ENCODE measurements at places on chromosomes 6 and 20.

DNA sequence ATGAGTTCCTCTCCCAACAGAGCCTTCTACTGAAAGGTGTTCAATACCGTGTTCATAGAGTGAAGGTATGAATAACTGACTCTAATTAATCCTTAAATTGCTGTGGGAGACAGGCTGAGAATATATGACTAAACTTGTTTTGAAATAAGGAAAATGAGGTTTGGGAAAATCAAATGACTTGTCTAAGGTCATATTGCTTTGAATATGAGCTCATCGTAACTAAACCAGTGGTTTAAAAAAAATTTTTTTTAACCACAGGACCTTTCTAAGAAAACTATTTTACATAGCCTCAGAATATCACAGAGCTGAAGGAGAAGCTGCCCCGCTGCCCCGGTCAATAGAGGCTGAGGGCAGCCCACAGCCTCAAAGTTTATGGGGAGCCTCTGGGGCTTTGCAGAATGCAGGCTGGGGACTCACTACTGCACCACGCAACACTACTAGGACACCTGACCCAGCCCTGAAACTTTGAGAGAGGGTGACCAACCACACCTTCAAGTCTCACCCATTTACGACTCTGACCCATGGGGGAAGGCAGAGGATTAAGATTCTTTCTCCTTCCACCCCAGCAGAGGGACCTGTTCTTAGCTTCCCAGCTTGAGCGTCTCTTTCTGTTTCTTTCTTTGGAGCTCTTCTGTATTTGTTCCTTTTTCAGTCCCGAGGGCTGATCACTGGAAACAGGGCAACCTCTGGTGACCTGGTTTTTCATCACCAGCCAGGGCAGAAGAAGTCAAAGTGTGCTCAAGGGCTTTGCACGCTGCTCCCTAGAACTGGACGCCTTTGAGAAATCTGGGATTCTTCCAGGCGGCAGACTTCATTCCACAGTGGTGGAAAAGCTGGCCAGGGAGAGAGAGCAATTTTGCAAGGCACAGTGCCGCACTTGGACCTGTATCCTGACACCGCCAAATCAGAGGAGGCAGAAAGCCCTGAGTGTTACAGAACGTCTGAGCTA, 220.2 kb downstream of the ATXN1 start:
- no peak for DNase-seq

GRCh38 chr20:17646961-17647301, 35.1 kb downstream of the RRBP1 start:
- no peak for DNase-seq

DNA sequence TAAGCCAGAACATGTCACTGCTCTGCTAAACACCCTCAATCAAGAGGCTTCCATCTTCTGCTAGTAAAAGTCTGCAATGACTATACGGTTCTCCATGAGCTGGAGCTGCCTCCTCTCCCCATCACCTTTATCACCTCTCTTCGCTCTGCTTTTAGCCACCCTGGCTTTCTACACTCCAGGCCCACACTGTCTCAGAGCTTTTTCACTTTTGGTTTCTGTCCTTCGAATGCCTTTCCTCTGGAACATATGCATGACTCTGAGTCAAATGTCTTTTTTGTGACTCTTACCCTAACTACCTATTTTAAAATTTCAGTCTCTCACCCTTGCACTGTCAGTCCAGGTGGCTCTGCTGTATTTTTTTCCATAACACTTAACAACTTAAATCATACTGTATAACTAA, 525.4 kb upstream of the RNF217 start:
- DNase-seq: no peak

DNA sequence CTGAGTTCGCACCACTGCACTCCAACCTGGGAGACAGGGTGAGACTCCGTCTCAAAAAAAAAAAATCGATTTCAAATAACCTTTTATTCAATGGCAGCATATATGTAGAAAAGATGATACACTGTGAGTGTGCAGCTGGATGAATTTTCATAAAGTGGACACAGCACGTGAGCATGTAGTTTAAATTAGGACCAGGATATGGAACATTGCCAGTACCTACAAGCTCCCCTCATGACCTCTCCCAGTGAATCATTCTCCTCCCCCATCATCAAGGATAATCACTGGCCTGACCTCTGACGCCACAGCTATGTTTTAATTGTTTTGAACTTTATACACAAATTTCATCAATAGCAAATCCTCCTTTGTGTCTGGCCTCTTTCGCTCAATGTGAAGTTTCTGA, 53.8 kb upstream of the HDAC2 start:
- no peak for DNase-seq

DNA sequence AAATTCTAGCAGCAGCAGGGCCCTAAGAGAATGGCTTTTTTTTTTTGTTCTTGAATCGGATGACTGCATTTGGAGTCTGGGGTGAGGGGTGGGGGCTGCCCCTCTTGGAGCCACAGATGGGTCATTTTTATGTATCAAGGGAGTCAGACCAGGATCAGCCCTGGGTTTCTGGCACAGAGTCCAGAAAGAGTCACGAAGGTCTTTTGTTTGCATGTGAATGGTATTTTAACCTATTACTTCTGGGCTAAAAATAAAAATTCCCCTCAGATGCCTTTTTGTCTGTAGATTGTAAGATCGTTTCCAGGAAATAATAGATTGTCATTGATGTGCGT, 72.5 kb downstream of the PHACTR3 start:
- DNase-seq: no peak

GRCh38 chr6:50714487-50715379, 1.4 kb downstream of the TFAP2D start:
- no peak for DNase-seq

GRCh38 chr20:8260837-8261251, 128.8 kb downstream of the PLCB1 start:
- DNase-seq: no peak

DNA sequence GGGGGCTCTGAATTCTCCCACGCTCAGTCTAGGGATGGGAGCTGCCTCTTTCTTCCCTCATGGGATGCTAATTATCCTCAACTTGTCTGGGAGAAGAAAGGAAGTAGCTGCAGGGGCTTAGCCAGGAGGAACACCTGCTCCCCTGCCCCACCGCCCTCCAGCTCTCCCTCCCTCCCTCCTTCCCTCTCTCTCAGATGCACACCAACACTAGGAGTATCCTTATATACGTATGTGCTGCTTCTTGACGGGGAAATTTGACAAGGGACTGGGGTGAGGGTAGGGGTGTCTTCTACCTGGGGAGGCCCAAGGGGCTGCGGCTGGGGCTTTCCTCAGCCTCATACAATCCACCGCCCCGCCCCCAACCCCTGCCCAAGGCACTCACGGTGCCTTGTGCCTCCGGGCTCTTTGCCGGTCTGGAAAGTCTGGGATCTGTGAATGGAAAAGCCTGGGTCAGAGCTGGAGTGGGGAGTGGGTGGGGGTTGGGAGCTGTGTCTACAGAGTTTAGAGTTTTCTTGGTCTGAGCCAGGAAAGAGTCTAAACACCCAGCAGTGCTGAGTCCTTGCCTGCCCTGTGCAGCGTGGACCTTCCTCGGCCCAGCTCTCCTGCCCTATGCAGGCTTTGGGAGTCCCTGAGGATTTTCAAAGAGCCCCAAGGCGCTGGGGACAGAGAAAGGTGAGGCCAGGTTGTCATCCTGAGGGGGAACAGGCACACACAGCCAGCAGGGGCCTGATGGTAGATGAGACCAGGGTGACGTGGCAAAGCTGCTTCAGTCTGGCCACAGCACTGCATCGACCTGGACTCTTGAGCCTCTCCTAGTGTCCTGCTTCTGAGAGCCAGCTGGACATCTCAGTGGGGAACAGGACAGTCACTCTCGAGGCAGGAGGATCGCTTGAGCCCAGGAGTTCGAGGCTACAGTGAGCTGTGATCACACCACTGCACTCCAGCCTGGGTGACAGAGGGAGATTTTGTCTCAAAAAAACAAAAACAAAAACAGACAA, 29.3 kb upstream of the EMILIN3 start:
- DNase-seq: no peak

- DNase-seq: peak; percentile 8
These were observed 10.6 kb downstream of the TAAR1 start for GRCh38 chr6:132648356-132648755.

GRCh38 chr6:87656857-87657256, 45.2 kb downstream of the AKIRIN2 start:
- no peak for DNase-seq

DNA sequence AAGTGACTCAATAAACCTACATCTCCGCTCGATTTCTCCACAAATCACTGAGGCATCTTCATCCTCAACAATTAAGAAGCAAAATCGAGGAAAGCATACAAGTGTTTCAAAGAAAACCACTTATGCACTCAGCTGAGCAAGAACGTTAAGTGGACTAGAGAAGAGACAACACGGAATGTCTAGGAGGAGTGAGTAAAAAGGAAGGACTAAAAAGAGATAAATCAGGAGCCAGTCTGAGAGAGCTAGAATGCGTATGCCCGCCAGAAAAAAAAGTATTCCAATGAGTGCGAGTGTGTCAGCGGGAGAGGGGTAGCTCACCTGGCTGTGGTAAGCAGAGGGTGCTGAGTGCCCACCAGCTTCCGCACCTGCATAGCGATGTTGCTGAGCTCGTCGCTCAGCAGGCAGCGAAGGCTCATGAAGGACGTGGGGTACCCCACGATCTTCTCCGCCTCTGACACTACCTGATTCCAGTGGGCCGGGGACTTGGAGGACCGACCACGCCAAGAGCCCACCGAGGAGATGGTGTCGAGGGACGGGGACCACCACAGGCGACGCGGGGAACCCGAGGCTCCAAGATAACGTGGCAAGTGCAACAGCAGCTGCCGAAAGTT, 587 bp downstream of the PDSS2 start:
- peak; percentile 8 for DNase-seq

DNA sequence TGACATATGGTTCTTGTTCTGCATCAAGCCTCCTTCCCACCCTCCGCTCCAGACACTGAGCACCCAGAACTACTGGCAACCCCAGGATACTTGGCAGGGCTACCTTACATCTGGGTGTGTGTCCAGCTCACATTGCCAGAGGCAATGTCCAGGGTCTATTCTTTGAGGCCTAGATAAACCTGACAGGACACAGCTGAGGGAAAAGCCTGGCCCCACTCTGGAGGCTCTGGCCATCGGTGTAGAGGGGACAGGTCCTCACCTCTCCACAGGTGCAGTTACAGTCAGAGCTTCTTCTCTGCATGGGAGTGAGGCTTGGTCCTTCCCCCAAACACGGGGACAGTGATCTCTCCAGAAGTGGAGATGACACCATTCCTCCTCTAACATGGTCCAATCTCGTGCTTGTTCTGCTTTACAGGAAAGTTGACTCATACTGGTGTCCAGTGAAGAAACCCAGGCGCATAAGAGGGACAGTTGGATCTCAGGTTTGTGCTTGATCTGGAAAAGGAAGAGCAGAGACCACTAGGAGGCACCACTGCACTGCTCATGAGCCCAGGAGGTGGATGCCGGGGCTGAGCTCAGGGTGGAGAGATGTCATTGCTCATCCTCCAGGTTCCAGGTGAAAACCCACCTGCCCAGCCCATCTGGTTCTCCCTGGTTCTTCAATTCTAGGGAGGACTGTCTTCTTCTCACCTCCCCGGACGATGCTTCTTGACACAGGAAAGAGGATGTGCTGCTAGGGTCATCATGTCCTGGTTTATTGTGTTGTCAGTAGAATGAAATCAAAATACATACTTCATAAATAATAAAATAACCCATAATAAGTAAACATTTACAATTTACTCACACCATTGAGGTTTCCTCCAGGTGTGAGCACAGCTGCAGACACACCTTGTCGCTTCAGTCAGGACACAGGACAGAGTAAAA, 14.7 kb downstream of the HLA-F start:
- peak; percentile 46 for DNase-seq

DNA sequence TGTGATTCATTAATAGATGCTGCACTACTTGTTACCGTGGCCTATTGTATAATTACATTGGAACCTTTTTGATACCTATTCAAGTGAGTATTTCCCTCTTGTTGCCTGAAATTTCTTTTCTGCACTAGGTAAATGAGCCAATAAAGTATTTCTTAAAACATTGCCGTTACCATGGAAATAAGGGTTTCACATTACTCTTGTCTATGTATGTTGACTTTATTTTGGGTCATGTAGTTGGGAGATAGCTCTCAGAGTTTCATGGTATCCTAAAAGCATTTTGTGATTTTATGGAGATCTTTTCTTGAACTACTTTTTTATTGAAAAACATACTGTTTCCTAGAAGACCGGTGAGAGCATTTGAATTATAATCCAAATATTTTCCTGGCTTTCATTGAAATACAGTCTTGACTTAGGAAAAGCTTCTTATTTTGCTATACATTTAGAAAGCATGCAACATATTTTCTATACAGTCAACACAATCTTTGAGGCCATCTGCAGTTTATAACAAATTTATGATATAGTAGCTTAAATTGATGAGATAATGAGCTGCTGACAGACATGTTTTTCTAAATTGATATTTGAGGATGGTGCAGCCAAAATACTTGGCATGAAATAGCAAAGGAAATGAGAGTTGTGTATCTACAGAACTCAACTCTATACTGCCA, 650.4 kb downstream of the RFPL4B start:
- no peak for DNase-seq

DNA sequence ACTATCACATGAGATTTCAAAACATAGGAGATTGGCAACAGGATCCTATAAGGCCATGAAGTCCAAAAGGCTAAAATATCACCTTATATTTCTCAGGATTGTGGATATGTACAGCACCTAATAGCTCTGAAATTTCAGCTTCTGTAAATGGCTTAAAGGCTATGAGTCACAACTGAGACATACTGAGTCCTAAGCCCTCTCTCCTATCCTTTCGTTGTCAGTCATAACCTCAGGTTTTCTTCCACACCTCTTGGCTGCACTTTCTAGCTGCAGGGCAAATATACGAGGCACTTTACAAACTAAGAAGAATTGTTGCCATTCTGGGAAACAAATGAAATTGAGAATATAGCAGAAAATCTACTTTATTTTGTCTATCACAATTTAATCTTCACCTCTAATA, 969.9 kb upstream of the EPHA7 start:
- no peak for DNase-seq

DNA sequence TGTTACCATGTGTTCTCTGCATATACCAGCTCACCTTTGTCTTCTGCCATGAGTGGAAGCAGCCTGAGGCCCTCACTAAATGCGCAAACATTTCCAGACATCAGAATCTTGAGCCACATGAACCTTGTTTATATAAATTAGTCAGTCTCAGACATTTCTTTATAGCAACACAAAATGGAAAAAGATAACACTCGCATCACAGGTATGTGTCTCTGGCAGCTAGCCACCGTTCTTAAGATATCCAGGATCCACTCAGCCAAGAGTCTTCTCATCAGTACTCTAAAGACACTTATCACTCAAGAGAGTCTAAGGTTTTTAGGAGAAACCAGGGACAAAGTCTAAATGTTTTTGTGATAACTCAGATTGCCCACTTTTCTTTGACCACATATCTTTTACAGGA, 43.1 kb upstream of the HLA-A start:
- DNase-seq: no peak

GRCh38 chr20:11447371-11448100, 470.2 kb upstream of the BTBD3 start:
- no peak for DNase-seq

DNA sequence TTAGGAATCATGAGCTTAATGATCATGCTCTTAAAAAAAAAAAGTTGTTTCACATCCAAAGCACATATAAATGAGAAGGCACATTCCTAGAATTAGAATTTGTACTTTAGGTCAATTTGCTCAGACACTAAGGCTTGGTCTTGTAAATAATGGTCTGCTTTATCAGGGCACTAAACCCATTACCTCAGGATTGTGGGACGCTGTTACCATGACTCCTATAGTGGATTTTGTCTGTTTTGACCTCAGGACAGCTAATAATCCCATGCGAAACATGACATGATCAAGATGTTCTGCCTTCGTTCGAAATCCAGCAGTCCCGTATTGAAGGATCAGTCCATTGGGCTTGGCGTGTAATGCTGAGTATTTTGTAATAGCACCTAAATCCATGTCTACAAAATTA, 2.4 kb downstream of the PGM3 start:
- DNase-seq: no peak

Data from fibroblast of skin of scalp (primary cell).